ENCODE measurements at places on chromosomes 1 and 21.

DNA sequence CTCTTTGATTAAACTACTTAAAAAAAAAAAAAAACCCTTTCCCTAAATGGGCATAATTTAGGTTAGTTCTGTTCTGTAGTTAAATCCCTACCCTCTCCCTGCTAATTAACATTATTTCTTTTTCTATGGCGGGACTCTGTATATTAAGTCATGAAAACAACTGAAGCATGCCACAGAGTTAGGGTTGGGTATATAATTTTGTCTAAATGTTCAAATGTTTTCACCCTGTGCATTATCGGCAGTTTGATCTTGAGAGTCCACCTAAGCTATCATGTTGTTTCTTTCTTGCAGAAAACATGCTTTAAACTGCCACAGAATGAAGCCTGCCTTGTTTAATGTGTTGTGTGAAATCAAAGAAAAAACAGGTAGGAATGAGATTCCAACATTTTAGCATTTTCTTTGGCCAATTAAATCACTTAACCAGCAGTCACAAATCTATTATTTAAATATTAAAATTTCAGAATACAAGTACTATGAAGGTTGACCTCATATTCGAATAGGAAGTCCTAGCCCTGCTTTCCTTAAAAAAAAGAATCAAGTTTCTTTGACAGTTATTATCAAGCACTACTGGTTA is 4.0 kb downstream of the PBX1 start:
- no peak for DNase-seq

DNA sequence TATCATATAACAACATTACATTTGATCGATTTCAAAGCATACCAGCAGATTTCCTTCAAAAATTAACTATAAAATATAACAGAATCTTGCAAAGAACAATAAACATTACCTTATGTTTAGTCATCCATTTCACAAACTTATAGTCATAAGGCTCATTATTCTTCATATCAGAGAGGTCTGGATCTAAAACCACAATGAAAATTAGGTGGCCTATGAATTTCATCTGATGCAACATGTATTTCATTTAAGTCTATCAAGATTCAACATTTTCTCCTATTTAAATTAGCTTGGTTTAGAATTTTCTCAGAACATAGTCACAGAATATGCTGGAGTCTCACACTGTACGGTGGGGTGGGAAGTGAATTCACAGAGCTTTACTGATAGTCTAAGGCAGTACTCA is 49.2 kb downstream of the KYAT3 start:
- no peak for DNase-seq

GRCh38 chr1:66438062-66438461 is 95.9 kb upstream of the SGIP1 start:
- DNase-seq = no peak

GRCh38 chr1:114002492-114003239 is 23.4 kb downstream of the OLFML3 start:
- DNase-seq = no peak

- DNase-seq = no peak
Measured at GRCh38 chr1:182309631-182310351, 81.8 kb downstream of the GLUL start.

DNA sequence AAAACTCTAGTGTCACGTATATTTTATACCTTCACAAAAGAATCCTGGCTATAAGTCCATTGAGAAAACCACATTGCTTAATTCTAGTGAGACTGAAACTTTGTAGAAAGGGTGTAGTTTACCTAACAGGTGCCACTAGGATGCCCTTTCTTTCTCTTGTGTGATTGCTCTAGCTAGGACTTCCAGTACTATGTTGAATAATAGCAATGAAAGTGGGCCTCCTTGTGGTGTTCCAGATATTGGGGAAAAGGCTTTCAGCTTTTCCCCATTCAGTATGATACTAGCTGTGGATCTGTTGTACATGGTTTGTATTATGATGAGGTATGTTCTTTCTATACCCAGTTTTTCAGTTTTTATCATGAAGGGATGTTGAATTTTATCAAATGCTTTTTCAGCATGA is 39.7 kb upstream of the CHODL start:
- no peak for DNase-seq

DNA sequence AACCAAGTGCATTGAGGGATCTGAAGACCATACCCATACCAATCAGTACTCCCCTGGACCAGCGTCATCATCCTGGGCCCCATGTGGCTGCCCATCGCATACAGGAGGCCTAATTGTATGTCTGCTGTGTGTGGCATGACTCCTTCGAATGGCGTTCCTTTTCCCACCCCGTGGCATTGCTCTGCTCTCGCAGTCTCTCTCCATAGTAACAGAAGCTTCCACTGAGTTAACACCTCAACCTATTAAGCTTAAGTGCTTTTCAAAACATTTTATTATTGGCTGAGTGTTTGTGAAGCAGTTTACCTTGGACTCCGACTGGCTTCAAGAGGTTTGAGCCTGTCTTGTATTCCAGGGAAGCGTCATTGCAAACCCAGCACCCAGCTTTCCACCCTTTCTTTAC is 187.1 kb upstream of the LMO4 start:
- DNase-seq = no peak

DNA sequence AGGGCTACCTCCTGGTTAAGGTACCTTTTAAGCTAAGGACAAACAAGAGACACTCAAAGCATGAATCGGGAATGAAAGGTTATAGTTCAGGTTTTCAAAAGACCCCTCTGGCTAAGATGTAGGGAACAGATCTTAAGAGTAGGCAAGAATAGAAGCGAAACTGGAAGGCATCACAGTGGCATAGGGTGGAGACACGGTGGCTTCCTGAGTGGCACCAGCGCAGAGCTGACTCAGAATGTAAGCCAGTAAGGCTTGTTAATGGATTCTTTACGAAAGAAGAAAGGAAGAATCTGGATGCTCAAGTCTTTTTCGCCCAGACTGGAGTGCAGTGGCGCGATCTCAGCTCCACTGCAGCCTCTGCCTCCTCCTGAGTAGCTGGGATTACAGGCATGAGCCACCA is 21.2 kb downstream of the PADI6 start:
- no peak for DNase-seq

GRCh38 chr1:34970829-34971228 is 14.3 kb downstream of the TMEM35B start:
- no peak for DNase-seq

All from stimulated activated CD4-positive, alpha-beta T cell treated with anti-CD3 and anti-CD28 coated beads, TNF-alpha, amount 100 ng/mL, for 24 hours (primary cell).